Stimulated activated CD4-positive, alpha-beta T cell treated with anti-CD3 and anti-CD28 coated beads, TNF-alpha, amount 100 ng/mL, for 1 hour (primary cell): ENCODE measurements at places on chromosomes 2 and 18.

GRCh38 chr2:158504088-158504487 is 47.3 kb downstream of the PKP4 start:
- no peak for DNase-seq

- no peak for DNase-seq
Measured at GRCh38 chr2:168212167-168212566, 35.2 kb downstream of the STK39 start.

DNA sequence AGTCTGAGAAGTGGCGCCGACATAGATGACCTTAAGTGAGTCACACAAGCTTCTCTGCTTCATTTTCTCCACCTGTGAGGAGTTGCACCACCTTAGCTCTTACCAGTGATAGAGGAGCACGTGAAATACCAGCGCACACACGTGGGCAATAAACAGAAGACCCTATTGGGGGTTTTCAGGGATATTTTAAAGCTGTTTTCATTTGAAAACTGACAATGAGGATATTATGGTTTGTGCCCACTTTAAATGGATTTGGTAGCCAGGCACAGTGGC is 47.3 kb upstream of the FZD7 start:
- DNase-seq = no peak

GRCh38 chr2:106172649-106173048 is 21.5 kb downstream of the UXS1 start:
- no peak for DNase-seq

GRCh38 chr2:225895126-225895525 is 495.6 kb downstream of the NYAP2 start:
- no peak for DNase-seq

GRCh38 chr2:80852808-80853139 is 548.2 kb upstream of the LRRTM1 start:
- no peak for DNase-seq

DNA sequence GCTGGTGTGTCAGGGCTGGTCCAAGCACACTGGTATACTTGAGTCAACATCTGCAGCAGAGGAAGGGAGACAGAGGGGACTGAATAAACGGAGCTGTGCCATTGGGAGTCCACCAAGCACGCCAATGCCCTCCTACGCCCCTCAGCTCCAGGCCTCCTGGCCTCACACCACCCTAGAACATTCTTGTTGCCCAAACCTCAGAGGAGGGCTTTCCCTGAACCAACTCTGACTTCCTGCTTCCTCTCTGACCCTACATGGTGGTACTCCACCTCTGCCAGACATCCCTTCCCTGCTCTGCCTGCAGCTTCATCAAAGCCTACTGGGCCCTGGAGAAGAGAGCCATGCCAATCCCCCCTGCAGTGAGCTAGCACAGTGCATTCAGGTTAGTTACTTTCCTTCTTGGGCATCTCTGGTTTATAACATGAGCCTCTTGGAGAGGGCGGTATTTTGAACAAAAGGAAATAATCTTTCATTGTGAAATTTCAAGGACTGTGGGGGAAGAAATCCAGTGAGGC is 54.4 kb downstream of the ZBTB7C start:
- no peak for DNase-seq

DNA sequence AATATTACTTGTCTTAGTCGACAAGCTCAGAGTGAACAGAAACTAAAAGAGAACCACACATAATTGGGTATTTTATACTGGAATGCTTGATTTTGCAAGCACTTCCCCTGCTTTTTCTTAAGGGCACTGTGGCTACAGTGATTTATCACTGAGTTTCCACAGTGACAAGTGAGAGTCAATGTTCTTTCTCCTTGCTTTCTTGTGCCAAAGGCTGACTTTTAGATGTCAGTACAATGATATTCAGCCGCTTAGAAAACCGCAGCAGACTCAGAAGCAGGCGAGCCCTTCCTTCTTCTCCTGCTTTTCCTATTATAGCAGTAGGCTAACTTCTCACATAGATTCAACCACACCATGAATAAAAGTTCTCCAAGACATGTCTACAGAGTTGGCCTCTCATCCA is 1603.6 kb upstream of the NXPH2 start:
- no peak for DNase-seq

DNA sequence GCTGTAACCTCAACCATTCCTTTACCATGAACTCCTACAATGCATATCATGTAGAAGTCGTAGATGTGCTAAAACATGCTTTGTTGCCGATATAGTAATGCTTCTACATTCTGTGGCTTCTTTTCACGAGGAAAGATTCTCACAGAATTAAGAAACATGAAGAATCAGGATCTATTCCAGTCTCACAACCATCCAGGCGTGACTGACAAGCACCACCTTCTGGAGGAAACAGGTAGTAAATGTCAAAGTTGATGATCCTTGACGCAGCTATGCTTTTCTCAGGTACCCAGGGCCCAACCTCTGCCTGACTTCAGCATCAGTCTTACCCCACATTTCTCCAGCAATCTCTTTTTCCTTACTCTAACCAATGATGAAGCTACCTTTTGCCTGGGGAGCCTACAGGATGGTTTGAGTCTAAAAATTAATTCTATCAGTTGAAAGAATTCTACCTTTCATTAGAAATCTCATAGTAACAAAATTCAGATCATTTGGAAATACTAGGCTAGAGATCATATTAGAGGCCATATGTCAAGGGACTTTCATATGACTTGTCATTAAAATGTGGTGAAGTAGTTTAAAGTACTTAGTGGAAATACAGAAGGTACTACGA is 123.3 kb upstream of the RND3 start:
- no peak for DNase-seq

DNA sequence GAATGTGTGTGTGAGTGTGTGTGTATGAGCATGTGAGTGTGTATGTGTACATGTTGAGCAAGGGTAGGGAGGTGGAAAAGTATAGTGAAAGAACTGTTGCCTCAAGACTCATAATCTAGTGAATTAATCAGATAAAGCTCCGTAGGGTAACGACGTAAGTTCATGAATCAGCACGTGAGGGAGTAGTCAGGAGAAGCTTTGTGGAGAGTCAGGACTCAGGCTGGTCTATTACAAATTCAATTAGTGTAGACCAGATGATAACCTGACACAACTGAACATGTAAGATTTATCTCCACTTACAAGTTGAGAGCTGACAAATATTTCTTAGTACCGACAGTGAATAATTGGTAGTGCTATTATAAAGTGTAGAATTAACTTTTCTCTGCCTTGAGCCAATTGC is 194.5 kb downstream of the RAD51AP2 start:
- DNase-seq = no peak

- DNase-seq = no peak
Measured at GRCh38 chr18:37432436-37433195, 133.0 kb downstream of the CELF4 start.

GRCh38 chr2:223811757-223812156 is 25.6 kb downstream of the AP1S3 start:
- DNase-seq = no peak

GRCh38 chr2:196365923-196366322 is 194.5 kb upstream of the STK17B start:
- no peak for DNase-seq

DNA sequence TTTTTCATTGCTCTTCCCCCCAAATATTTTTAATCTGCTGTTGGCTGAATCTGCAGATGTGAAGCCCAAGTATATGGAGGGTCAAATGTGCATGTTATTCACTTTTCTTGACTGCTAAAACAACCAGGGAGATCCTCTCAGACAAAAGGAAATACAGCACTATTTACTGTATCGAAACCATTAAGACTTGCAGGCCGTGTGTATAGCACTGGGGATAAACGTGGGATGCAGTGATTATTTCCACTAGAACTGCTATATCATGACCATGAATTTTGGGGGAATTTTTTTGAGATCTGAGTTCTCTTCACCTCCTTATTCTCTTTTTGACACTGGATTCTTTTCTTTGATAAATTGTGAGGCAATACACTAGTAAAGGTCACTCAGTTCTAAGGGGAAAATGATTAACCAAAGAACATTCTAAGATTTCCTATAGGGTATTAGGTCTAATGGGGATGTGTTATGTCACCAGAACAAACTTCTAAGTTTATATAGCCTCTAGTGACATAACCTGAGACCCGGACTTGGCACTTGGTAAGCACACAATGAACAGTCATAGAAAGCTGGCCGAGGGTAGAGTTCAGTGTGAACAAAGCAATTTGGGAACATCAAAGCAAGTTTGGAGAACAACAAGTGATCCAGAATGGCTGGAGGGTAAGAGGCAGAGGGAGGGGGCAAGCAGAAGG is 14.9 kb upstream of the UGT1A1 start:
- no peak for DNase-seq

- no peak for DNase-seq
Measured at GRCh38 chr2:54728669-54729120, 5.2 kb downstream of the EML6 start.

DNA sequence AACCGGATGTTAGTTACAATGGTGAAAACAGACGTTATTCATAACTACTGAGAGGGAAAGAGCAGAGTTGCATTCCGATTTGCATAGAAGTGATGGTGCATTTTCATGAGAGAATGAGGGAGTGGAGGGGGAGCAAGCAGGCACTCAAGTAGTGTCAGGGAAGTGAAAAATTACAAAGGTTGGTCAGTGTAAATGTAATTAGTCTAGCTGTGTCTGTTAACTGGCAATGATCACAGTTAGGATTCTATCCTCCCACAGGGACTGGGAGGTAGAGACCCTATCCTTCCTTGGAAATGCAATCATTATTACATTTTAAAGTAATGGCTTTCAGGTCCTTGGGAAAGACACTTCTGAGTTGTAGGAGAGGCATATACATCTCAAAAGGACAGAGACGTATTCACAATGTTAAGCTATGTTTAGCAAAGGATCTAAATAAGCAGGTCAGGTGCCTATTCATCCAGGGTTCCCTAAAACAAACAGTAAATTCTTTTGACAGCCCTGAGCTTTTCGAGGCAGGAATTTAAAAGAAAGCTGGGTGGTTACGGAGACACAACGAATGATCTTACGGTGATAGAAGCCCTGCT is 1671.8 kb upstream of the DDX18 start:
- no peak for DNase-seq

DNA sequence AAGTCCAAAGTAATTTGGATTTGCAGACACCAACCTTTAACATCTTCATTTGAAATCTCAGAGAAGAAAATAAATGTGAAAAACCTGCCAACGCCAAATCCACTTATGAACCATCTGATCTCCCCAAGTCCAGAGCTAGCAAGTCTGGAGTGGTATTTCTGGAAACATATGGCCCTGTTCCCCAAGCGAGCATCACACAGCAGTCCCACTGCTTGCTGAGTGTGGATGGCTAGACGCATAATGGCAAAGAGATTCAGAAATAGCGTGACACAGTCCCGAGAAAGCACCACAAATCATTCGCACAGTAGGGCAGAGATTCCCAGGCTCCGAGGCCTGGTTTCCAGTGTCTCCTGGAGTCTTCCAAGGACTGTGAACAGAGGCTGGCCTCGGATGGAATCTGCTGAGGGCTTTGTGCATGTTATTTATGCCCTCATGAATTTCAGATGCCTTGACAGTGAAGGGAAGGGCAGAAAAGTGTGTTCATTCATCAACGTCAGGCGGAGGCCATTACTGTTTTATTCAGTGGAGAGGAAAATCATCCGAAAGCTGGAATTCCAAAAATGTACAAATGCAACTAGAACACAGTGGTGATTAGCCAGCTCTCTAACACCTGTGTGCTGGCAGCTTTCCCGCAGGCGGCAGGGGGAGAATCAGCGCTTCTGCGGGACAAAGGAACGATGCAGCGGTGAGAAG is 417.0 kb downstream of the EIPR1 start:
- DNase-seq = no peak

DNA sequence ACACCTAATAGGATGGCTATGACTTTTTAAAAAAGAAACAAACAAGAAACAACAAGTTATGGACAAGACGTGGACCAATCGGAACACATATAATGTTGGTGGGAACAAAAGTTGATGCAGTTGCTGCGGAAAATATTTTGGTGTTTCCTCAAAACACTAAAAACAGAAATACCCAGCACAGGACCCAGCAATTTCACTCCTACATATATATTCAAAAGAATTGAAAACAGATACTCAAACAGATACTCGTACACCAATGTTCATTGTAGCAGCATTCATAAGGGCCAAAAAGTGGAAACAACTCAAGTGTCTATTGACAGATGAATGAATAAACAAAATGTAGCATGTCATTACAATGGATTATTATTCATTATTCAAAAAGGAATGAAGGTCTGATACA is 12.1 kb downstream of the CCDC141 start:
- no peak for DNase-seq

DNA sequence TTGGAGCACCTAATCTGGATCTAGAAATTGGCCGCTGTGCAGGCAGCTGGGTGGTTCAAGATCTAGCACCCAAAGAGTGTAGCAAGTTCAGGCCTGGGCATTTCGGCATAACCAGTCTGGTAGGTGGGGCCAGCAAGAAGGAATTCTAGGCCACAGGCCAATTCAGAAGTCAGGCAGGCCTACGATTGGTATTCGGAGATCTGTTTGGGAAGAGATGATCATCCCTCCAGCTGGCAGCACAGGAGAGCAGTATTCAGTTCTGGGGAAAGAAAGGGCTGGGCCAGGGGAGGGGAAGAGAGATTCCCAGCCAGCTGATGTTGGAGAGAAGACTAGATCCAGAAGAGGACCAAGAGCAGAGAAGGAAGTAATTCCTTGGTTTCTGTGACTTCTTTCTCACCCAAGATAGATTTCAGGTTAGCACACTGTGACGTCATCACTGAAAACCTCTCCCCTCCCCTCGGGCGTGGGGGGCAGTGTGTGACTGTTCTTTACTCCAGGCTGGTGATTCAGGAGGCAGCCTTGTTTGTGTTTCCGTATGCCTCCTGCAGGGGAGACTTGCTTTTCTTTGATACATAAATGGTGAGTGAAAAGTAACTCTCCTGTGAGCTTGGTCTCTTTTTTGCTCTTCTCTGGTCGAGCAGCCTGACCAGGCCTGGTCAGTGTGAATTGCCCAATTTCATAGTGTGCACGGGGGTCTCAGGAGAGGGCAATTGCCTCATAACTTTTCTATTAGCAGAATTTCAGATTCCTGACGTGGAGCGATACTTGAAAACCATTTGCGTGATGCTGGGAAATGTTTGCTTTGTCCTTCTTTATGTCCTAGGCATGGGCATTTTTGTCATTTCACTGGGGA is 61.1 kb downstream of the MEIS1 start:
- no peak for DNase-seq

- no peak for DNase-seq
Measured at GRCh38 chr18:13633700-13634099, 92.7 kb downstream of the FAM210A start.

- no peak for DNase-seq
Measured at GRCh38 chr18:11155034-11155759, 5.8 kb upstream of the PIEZO2 start.
